ENCODE measurements at places on chromosomes 1 and 21. TPM values are rescaled to one million over a fixed set of nuclear protein-coding genes. Genes with fewer than 3 reads are reported as not detected.

Gene TIAM1
- total RNA-seq, result 20.0 TPM

DNA sequence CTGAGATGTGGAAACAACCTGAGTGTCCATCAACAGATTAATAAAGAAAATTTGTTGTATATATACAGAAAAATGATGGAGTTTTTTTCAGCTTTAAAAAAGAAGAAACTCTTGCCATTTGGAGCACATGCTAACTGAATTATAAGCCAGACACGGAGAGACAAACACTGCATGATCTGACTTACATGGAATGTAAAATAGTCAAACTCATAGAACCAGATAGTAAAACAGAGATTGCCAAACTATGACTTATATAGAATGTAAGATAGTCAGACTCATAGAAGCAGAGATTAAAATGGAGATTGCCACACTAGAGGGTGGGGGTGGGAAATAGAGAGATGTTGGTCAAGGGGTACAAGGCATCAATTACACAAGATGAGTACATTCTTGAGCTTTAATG lies 1786.6 kb downstream of the PLA2G4A start:
- no peak for DNase-seq

- peak; percentile 6 for DNase-seq
These were observed 1256.9 kb downstream of the BRINP3 start for GRCh38 chr1:189220750-189221149.

DNA sequence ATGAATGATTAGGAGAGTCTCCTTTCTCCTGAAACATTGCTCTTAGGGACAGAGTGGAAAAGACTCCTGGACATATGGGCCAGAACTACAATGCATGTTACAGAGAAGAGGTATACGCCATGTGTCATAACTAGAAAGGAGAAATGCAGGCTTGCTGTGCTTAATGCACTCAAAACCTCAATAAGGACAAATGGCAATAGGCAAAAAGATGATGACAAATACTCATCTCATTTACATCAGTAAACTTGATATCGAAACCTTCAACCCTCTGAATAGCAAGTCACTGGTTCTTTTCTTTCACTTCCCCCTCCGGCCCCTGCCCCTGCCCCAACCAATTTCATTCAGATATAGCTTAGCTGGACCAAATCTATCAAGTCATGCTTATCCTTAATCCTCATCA lies 1.9 kb upstream of the GPR88 start:
- no peak for DNase-seq

DNA sequence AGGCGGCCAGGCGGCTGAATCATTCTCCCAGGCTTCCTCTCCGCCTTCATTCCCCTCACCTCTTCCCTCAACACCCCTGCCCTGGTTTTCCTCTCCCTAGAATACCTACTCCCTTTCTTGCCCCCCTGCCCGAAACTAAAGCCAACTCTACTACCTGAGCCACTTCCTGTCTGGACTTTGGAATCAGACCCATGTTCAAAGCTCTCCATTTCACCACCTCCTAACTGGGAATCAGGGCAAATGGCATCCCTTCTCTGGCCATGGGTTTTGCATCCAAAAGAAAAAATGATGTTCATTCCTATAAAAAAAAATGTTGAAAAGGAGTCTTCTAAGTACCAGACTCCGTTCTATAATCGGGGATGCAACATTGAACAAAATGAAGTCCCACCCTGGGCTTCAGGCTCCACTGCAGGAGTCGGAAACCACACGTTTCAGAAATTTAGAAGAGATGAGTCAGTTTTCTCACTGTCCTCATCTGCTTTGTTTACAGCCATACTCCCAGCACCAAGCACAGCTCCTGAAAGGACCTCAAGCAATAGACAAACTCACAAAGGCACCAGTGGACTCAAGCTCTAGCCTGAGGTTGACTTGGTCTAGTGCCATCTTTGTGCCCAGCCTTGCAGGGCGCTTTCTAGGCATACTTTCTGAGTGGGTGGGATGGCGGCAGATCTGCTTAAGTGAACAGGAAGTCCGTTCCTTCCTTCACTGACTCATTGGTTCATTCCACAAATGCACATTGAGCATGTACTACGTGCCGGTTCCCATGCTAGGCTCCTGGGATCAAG lies 176.2 kb downstream of the IGSF21 start:
- DNase-seq, result no peak

Data from GM23338 (cell line).